ENCODE measurements at places on chromosomes 6 and 20. TPM values are rescaled to one million over a fixed set of nuclear protein-coding genes. Genes with fewer than 3 reads are reported as not detected.

- DNase-seq: no peak
- H3K4me3 ChIP-seq: no peak overlapping the region
- H3K27ac ChIP-seq: no peak overlapping the region
- no peaks in the 10 kb centered on the region for H3K4me1 ChIP-seq
Measured at GRCh38 chr6:11888727-11889126, 110.1 kb upstream of the ADTRP start.

- no peak overlapping the region for H3K27ac ChIP-seq
- no peak for DNase-seq
- no peaks in the 10 kb centered on the region for H3K36me3 ChIP-seq
- H3K4me3 ChIP-seq: no peak overlapping the region
Measured at GRCh38 chr6:14699803-14700601, 545.9 kb upstream of the JARID2 start.

- H3K27ac ChIP-seq: peak overlapping the region; percentile 67
- H3K4me3 ChIP-seq: no peak overlapping the region
- H3K36me3 ChIP-seq: no peaks in the 10 kb centered on the region
- peaks cover 48% of the 10 kb centered on the region for H3K4me1 ChIP-seq
- peak; percentile 70 for DNase-seq
Measured at GRCh38 chr20:16069389-16070010, 503.7 kb downstream of the KIF16B start.

DNA sequence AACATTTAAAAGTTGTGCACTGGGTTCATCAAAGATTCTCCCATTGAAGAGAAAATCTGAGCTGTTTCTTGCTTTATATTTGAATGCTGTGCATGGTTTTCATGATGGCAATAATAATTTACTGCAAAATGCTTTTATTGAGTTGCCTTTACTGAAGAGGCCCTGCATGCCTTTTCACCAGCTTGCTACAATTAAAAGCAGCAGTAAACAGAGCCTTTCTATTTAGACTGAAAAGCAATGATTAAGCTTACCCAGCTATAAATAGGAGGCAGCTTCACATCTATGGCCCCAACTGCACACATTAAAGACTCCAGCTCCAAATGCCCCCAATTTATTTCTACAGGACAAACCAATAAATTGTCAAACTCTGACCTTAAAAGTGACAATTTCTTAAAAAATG, 70.3 kb downstream of the ANKEF1 start:
- no peaks in the 10 kb centered on the region for H3K36me3 ChIP-seq
- DNase-seq: no peak
- H3K27me3 ChIP-seq: no peaks in the 10 kb centered on the region
- no peak overlapping the region for H3K27ac ChIP-seq
- no peaks in the 10 kb centered on the region for H3K4me1 ChIP-seq
- H3K4me3 ChIP-seq: no peak overlapping the region

GRCh38 chr6:15962449-15962764, 166.5 kb upstream of the MYLIP start:
- peaks cover 3% of the 10 kb centered on the region for H3K4me1 ChIP-seq
- no peaks in the 10 kb centered on the region for H3K36me3 ChIP-seq
- no peak for DNase-seq
- no peak overlapping the region for H3K27ac ChIP-seq

DNA sequence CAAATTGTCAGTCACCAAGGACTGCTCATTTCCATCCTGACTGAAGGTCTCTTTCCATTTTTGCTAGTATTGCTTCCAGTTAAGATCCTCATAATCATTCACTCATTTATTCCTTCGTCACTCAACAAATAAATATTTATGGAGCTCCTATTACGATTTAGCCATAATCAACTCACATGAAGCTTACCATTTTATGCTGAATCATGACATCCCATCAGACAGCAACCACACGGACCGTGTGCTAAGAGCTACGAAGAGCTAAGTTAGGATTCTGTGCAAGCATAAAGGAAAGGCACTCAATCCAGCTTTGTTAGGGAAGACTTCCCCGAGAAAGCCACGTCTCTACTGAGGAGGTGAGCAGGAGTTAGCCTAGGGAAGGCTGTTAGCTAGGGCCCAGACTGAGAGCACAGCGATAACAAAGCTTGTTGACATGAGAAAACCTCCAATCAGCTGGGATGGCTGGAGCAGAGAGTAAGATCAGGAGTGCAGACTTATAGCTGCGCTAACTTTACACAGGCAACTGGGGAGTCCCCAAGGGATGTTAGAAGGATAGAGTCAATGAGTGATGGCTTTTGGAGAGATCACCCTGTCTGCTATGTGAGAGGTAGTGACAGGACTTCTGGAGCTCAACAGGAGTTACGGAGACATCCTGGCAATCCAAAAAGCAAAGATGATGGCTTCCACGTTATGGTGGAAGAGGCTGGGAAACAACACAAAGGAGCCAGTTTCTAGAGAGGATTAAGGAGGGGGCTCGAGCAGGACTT, 2.6 kb upstream of the GID8 start:
- H3K27me3 ChIP-seq: no peaks in the 10 kb centered on the region
- DNase-seq: no peak
- no peak overlapping the region for H3K27ac ChIP-seq
- no peaks in the 10 kb centered on the region for H3K36me3 ChIP-seq

DNA sequence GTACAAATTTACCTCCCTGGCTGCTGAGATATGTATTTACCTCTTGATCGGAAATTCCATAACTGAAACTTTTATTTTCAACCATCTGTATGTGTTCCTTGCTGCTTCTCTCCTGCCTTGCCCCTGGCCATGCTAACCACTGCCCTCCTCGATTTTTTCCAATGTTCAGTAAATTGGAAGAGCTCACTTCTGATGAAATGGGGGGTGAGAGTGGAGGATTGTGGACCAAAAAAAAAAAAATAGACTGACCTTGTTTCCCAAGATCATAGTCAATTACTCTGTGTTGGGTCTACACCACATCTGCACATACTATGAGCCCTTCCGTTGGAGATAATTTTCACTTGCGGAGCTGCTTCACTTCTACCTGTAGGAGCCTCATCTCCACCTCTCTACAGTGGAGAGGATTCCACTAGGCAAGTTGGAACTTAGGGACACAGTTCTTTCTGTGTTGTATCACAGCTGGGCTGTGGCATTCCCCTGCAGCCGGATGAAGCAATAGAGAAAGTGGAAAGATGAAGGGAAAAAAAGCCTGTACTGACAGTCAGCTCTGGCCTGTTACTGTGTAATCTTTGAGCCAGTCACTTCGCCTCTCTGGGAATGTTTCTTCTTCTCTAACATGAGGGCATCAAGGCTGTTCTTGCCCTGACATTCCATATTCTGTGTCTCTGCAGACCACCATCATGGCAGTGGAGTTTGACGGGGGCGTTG, 1.6 kb downstream of the PSMB9 start:
- H3K4me1 ChIP-seq: peaks cover 56% of the 10 kb centered on the region
- H3K36me3 ChIP-seq: peaks cover 26% of the 10 kb centered on the region
- H3K4me3 ChIP-seq: peak overlapping the region; percentile 98
- H3K27me3 ChIP-seq: no peaks in the 10 kb centered on the region

- H3K4me3 ChIP-seq: no peak overlapping the region
- H3K27me3 ChIP-seq: no peaks in the 10 kb centered on the region
- no peak for DNase-seq
Measured at GRCh38 chr20:29408034-29408695, 1849.3 kb upstream of the DEFB115 start.

DNA sequence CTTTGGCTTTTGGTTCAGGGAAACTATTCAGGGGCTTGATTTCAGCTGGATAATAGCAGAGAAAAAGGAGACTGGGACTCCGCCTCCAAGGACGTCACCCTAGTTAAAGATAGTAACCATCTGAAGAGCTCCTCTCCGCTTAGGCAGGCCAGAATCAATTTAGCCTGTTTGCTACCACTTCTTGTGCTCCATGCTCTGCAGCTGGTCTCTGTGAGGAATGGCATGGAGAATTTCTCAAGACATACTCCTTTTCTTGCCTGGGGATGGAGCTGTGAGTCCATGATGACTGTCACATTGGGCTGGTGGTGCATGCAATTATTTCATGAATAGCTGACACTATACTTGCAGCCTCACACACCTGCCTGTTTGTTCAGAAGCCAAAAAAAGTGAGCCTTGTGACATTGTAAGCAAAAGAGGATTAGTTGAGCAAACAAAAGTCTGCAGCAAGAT, 61.4 kb downstream of the TXLNB start:
- no peaks in the 10 kb centered on the region for H3K36me3 ChIP-seq
- no peaks in the 10 kb centered on the region for H3K27me3 ChIP-seq
- no peak overlapping the region for H3K27ac ChIP-seq
- DNase-seq: no peak
- H3K4me1 ChIP-seq: no peaks in the 10 kb centered on the region

- H3K36me3 ChIP-seq: no peaks in the 10 kb centered on the region
- H3K27me3 ChIP-seq: no peaks in the 10 kb centered on the region
- no peak overlapping the region for H3K27ac ChIP-seq
Measured at GRCh38 chr6:100923481-100924165, 42.5 kb upstream of the ASCC3 start.

DNA sequence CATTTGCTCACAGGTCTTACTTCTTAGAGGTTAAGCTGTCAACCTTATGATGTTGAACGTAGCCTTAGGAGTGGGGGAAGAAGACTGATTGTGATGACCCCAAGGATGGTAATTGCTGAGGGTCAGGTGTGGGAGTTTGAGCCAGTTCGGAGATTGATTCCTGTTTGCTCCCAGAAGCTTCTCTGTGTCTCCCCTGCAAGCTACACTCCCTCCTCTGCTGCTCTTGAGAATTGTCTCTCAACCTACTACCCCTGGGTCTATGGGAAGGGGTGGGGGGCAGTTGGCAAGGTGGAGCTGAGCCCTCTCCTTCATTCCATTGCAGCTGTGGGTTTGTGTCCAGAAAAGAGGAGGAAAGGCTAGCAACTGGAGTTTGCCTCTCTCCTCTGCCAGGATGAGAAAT, 113.8 kb downstream of the PLEKHG1 start:
- no peak overlapping the region for H3K4me3 ChIP-seq
- H3K27ac ChIP-seq: no peak overlapping the region
- H3K27me3 ChIP-seq: no peaks in the 10 kb centered on the region
- H3K36me3 ChIP-seq: peaks cover 7% of the 10 kb centered on the region

DNA sequence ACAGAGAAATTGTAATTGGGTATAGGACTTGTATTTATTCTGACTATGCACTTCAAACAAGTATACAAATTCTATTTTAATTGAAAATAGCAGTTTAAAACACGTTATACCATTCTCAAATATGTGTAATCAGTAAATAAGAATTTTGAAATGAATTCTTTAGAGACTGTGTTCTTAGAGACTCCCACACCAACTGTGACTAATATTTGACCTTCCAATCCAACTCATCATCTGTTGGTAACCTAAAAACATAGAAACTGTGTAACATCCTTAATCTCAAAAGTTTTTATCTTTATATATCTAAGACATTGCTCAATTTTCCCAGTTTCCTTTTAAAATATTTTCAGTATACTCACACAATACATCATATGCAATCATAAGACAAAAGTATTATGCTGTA, 83.9 kb downstream of the KHDRBS2 start:
- H3K27me3 ChIP-seq: no peaks in the 10 kb centered on the region
- no peaks in the 10 kb centered on the region for H3K36me3 ChIP-seq
- no peak for DNase-seq
- no peak overlapping the region for H3K27ac ChIP-seq
- H3K4me3 ChIP-seq: no peak overlapping the region

DNA sequence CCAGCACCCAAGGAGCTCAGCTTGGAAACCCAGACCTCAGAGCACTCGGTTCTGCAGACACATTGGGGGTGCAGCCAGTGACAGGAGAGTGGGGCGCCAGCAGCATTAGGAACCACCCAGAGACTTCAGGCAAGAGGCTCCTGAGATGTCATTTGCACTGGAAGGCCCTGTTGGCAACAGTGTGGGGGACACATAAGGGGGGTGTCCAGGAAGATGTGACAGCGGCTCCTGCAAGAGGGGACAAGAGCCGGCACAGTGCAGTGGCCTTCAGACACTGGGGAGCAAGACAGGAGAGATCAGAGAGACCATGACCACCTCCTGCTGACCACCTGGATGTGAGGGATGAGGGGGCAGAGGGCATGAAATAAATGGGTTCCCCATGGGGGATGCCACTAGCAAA, 207.1 kb upstream of the SNX9 start:
- no peak for DNase-seq
- no peak overlapping the region for H3K27ac ChIP-seq
- H3K36me3 ChIP-seq: no peaks in the 10 kb centered on the region
- no peak overlapping the region for H3K4me3 ChIP-seq

DNA sequence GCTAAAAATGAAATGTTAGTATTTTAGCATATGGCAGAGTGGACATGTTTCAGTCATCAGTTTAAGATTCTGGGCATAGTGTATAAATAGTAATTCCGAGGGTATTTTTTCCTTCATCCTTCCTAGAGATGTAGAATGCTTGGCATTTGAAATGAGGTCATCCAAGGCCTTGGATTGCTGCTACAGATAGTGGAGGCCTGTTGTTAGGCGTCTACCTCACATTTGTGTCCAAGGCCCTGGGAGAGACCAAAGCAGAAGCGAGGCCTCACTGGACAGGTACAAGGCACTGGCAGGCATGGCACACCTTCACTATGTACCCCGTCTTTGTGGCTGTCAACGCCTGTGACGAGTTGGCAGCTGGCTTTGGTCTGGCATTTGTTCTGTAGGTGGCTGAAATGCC, 58.0 kb downstream of the DTD1 start:
- no peaks in the 10 kb centered on the region for H3K27me3 ChIP-seq
- no peaks in the 10 kb centered on the region for H3K36me3 ChIP-seq
- DNase-seq: no peak
- no peak overlapping the region for H3K27ac ChIP-seq
- H3K4me1 ChIP-seq: no peaks in the 10 kb centered on the region
- no peak overlapping the region for H3K4me3 ChIP-seq

The HEY2 gene
- not detected for total RNA-seq

The LGSN gene
- total RNA-seq: not detected
